DMS53 (cell line): ENCODE measurements at places on chromosomes 6 and 20.

GRCh38 chr20:6395695-6396094, 272.9 kb upstream of the FERMT1 start:
- peak; percentile 95 for DNase-seq

DNA sequence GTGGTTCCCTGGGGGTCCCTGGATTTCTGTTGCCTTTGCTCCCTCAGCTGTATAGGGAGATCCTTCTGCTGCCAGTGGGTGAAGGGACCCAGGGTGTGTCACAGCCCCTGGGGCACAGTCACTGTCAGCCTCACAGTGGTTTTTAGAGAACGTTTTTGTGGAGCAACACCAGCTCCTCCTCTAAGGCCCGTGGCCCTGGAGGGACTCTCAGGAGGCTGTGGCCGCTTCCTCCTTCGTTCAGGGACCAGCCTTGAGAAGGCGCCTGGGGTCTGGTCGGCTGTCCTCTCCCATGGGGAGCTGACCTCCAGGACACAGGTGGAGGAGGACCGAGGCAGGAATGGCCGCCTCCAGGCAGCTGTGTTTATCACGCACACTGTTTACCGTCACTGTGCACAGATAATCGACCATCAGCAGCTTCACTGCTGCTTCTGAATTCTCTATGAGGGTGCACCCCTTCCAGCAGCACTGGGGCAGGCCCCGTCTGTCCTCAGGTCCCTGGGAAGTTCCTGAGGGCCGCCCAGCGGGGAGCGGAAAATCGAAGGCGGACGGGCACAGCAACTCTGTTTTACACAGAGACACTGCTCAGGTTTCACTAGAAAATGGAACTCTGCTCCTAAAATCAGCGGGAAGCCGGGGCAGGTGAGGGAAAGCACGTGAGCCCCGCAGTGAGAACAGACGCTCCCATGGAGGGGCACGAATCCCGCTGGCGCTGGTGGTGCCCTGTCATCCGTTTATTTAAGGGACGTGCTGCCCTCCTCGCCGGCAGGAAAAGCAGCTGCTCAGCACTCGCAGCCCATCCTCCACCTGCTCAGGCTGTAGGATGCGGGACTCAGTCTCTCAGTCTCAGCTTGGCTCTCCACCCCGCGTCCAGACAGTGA, 10.4 kb upstream of the FRMD1 start:
- peak; percentile 20 for DNase-seq

DNA sequence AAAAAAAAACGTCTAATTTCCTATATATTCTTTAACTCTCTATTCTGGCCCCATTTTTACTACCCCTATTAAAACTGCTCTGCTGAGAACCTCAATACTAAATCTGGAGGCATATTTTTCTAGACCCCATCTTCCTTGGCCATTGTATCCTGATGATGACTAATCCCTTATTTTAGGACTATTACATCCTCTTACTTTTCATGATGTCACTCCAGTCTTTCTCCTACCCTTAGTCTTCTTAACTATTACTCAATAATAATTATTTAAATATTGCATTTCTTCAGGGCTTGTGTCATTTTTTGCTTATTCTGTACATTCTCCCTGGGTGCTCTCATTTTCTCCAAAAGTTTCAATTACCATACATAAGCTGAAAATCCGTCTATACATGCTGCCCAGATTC, 6.4 kb downstream of the FBXO30 start:
- DNase-seq, result no peak

DNA sequence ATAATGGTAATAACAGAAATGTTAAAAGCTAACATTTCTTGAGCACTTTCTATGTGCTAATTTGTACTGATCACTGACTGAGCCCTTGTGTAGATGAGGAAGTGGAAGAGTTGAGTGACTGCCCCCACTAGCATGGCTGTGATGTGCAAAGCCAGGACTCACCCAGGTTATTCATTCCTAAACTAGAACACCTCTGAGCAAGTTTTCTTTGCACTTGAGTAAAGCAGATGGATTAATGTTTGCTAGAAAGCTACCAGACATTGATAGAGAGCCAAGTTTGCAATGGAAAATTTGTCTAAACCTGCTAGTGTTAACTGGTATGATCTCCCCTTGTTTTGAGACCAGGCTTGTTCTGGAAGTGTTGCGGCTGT, 467.4 kb upstream of the PLCB4 start:
- peak; percentile 30 for DNase-seq

- no peak for DNase-seq
Observed at GRCh38 chr20:62458275-62459251, 17.2 kb downstream of the GATA5 start.

GRCh38 chr6:166954118-166954713, 2.1 kb downstream of the RNASET2 start:
- no peak for DNase-seq

- no peak for DNase-seq
Observed at GRCh38 chr6:3745566-3746118, 5.9 kb downstream of the PXDC1 start.

DNA sequence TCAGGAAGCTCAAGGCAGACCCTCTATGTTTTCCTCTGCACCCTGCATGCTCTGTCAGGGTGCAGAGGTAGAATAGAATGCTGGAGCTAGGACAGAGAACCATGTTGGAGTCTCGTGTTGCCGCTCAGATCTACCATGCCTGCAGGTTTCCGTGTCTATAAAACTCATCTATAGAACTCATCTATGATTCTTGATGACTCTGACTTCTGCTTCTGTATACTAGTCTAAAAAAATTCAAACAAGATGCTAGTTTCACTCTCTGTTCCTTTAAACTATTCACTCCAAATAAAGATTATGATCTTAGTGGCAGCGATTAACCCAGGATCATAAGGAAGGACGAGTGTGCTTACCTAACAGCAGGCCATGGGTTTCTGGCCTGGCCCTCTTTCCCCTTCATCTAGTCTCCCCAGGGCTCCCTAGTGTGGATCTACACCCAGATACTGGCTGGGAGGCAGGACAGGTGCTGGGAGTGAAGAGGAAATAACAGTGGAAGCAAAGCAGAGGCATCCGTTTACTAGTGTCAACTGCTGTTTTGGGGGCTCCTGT, 162.7 kb upstream of the SUPT3H start:
- no peak for DNase-seq

GRCh38 chr6:94372229-94372628, 952.9 kb upstream of the EPHA7 start:
- no peak for DNase-seq

- DNase-seq, result no peak
Observed at GRCh38 chr6:44917430-44917829, 410.7 kb upstream of the RUNX2 start.

DNA sequence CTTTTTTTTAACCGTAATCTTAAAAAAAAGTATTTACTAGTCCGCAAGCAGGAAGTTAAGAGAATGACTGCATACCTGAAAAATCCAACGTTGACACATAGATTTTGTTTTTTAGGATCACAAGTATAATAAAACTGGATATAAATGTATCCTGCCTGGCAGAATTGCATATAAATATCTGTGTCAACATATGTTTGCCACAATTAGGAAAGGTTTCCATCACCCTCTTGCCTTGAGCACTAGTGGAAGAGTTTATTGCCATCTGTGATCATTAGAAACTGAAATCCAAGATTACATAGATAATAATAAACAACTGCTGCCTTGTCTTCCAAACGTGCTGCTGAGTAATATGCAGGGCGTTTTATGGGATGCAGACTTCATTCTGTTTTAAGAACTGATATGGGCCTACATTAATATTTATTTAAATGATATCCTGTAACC, 27.9 kb downstream of the PLEKHG1 start:
- DNase-seq, result no peak

DNA sequence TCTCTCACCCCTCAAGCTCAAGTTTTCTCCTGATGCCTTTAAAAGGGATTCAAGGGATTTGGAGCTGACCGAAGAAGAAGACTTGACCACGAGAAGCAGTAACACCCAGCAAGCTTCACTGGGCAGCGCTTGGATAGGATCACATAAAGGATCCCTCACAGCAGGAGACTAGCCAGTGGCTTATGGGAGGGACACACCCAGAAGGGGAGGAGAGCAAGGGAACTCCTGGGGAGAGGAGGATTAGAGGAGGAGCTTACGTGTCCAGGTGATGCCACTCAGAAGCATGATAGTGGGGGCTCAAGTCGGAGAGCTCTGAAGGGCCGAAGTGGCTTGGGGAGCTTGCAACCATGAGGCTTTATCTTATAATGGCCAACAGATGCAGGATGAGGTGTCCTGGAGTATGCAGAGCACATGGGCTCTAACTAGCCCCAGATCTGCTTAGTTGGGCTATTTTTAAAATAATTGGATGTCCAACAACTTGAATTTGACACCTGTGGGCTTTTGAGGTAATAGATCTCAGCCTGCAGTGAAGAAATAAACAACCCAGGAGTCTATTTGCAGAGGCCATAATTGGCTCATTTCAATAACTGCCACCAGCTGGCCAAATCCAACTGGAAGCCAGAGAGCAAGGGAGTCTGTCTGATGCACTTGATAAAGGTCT, 137.9 kb upstream of the EXOC2 start:
- DNase-seq, result no peak

- DNase-seq, result no peak
Observed at GRCh38 chr20:19460386-19460785, 247.9 kb downstream of the SLC24A3 start.

GRCh38 chr6:85460921-85461797, 11.3 kb downstream of the NT5E start:
- DNase-seq, result no peak

- DNase-seq, result no peak
Observed at GRCh38 chr6:158026901-158027589, 45.4 kb downstream of the SYNJ2 start.

- DNase-seq, result no peak
Observed at GRCh38 chr6:2962004-2962403, 9.4 kb downstream of the SERPINB6 start.

- DNase-seq, result peak; percentile 43
Observed at GRCh38 chr6:138240476-138241245, 22.4 kb upstream of the PBOV1 start.

DNA sequence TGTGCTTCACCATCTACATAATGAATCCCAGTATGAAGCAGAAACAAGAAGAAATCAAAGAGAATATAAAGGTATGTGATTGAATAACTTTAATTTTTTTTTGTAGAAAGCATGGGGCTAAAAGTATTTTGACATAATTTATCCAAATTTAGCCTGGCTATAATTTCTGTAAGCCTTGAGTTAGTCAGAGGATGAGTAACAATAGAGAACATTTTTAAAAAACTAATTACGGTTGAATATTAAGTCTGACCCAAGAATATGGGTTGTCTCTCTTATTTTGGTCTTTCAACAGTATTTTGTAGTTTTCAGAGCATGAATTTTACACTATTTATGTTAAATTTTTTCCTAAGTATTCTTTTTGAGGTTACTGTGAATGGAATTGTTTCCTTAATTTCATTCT, 2.5 kb downstream of the GMNN start:
- DNase-seq, result no peak

GRCh38 chr6:165746331-165746730, 83.3 kb upstream of the PDE10A start:
- no peak for DNase-seq

- no peak for DNase-seq
Observed at GRCh38 chr6:38775870-38776269, 60.8 kb downstream of the DNAH8 start.

DNA sequence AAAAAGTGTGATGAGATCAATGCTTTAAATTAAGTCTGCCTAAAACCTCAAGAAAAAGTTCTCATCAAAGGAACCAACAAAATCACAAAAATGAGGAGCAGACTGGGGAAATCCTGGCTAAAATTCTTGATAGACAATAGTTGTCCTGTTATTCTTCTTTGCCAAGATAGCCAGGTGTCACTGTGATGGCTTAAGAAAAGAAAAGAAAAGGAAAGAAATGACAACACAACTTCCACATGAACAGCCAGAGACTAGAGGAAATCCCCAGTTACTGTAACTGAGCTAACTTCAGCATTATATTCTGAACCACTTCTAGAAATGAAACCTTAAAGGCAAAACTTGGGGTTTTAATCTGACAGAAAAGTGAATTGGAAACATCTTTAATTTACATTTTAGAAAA, 129.6 kb downstream of the CD24 start:
- no peak for DNase-seq

- no peak for DNase-seq
Observed at GRCh38 chr6:36756786-36757185, 59.2 kb downstream of the RAB44 start.

DNA sequence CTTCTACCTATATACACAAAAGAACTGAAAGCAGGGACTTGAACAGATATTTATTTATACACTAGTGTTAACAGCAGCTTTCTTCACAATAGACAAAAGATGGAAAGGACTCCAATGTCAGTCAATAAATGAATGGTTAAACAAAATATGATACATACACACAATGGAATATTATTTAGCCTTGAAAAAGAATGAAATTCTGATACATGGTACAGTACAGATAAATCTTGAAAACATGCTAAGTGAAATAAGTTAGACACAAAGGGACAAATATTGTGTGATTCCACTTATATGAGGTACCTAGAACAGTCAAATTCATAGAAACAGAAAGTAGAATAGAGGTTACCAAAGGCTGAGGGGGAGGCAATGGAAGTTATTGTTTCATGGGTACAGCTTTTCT, 79.8 kb upstream of the ADTRP start:
- no peak for DNase-seq

DNA sequence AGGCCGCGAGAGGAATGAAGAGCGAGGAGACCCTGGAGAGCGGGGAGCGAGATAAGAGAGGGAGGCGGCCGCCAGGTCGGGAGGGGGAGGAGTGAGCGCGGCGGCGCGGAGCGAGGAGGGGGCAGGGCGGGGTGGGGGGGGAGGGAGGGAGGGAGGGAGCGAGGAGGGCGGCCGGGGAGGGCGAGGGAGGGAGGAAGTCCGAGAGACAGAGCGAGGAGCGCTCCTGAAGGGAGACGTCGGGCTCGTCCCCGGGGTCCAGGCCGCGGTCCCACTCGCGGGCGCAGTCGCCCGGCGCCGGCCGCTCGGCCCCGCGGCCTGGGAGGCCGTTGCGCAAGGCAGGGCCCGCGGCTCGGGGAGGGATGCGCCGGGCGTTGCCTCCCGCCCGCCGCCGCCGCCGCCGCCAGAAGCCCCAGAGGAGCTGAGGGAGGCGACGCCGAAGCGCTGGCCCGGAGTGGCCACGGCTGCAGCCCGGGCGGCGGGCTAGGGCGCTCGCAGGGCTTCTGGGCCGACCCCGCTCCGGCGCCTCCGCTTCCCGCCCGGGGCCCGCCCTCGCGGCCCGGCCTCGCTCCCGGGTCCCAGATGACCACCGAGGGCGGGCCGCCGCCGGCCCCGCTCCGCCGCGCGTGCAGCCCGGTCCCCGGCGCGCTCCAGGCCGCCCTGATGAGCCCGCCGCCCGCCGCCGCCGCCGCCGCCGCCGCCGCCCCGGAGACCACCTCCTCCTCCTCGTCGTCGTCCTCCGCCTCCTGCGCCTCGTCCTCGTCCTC, at the start of gene FOXF2:
FOXF2 (plus strand) TSS at position 208 of the 764 bp plus-strand sequence; CDS start at position 580, 372 bp downstream.
- DNase-seq, result no peak

- DNase-seq, result no peak
Observed at GRCh38 chr6:7424058-7424457, 34.5 kb downstream of the RIOK1 start.

GRCh38 chr20:1824181-1824580, 71.0 kb upstream of the SIRPA start:
- DNase-seq, result no peak

GRCh38 chr20:58213121-58213520, 15.3 kb downstream of the ANKRD60 start:
- peak; percentile 13 for DNase-seq
